ENCODE measurements at places on chromosomes 3 and 15.

DNA sequence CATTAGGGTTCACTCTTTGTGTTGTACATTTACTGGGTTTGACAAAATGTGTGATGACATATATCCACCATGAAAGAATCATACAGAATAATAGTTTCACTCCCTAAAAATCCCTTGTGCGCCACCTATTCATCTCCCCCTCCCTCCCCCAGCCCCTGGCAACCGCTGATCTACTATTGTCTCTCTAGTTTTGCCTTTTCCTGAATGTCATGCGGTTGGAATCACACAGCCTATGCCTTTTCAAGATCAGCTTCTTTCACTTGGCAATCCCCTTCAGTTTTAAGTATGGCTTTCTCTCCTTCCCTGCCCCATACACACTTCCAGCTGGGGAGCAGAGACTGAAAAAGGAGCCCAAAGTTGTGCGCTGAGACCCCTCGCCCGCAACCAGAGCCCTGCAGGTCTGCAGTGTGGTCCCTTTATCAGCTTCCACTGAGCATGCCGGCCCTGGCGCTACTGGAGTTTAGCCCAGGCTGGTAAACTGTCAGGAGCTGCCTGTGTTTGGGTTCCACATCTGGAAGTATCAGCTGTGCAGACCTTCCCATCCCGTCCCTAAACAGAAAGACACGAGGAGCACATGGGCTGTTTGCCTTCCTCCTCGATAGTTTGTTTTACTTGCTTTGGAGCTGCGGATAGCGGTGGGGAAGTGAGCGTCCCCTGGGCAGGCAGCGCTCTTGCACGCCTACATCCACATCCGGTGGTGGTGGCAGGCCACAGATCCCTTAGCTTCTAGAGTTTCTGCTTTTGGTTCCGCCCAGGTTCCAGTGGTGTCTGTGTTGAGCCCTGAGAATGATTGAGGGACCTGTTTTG, 12.3 kb downstream of the BOC start:
- DNase-seq: peak; percentile 28

DNA sequence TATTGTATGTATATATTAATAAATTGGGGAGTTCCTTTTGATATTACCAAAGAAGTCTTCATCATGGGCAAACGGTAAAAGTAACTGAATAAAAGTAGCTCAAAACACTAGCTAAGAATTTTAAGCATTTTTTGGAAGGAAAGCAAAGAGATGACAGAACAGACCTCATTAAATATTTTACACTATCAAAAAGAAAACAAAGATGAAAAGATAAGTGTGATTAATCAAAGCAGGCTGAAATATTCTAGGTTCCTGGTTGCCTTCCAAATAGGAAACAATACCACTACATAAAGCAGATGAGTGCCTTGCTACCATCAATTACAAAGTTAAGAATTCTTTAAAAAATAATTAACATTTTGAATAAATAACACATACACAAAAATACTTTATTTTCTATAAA, 3.6 kb downstream of the NKIRAS1 start:
- DNase-seq: no peak

- no peak for DNase-seq
Observed at GRCh38 chr3:157279237-157279636, 119.3 kb upstream of the CCNL1 start.

- DNase-seq: no peak
Observed at GRCh38 chr3:112381673-112382542, 49.0 kb downstream of the CD200 start.

DNA sequence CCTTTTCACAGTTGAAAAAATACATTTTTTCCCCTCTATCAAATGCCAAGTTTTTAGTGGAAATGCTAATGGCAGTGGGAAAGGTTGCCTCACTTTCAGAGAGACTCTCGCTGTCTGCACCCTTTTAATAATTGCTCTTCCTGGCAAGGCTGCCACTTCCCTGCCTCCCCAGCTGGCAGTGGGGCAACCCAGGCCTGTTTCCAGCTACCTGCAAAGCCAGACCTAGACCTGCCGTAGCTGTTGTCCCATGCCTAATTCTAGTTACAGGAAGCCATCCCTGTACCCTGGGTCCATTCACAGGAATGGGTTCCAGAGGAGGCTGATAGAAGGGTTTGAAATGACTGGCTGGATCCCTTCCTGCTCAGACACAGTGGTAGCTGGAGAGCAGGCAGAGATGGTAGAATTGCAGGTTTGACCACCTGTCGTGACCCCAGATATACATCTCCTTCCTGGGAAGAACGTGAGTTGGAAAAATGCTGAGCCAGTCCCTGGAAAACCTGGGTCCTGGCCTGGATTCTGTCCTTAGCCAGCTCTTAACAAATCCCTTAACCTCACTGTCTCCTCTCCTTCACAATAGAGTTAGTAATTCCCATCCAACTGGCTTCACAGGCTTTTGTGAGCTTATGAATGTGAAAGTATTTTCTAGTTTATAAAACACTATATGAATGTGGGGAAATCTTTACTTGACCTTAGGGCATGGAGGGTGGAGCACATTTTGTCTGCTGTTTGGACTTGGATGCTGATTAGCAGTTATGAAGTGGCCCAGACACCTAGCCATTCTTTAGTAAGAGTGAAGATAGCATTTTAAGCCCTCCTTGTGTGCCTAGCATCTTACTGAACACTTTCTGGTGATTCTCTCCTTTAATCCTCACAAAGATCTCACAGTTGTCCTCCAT, 12.9 kb upstream of the ALPK3 start:
- no peak for DNase-seq

- DNase-seq: no peak
Observed at GRCh38 chr3:42829083-42829627, 19.9 kb downstream of the ACKR2 start.

GRCh38 chr3:83482402-83483070, 1476.3 kb upstream of the CADM2 start:
- no peak for DNase-seq

GRCh38 chr3:185212559-185212958, 41.3 kb downstream of the EHHADH start:
- no peak for DNase-seq

GRCh38 chr3:76673171-76673570, 366.7 kb upstream of the ROBO2 start:
- no peak for DNase-seq

Data from GM06990 (cell line).